ENCODE measurements at places on chromosomes 13 and 19.

GRCh38 chr19:58229255-58229639 is 533 bp downstream of the ZNF544 start:
- DNase-seq: no peak

DNA sequence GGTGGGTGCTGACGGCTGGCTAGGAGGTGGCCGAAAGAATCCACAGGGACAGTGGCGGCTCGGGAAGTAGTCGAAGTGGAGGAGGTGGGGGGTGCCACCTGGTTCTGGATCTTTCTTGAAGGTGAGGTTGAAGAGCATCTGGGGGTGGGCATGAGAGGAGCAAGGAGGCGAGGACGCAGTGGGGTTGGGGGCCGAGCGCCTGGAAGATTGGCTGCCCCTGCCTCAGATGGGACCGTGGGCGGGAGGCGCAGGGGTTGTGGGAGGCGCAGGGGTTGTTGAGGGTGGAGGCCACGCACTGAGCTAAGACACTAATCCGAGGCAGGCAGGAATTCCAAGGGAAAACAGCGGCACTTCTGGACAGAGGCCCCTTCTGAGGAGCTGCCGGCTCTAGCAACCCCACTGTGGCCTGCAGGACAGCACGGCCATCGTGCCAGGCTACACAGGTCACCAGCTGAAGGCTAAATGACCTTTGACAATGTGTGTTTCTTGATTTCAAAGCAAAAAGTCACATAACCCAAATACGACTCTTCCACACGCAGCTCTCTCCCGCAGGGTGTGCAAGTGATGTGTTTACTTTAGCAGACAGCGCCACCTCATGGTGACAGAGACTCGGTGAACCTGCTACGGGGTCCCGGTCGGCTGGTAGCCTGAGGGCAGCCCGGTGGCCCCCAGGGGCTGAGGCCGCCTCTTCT is 44.1 kb upstream of the RANBP3 start:
- DNase-seq: no peak

- no peak for DNase-seq
Measured at GRCh38 chr19:13034636-13035035, 39.4 kb downstream of the NFIX start.

DNA sequence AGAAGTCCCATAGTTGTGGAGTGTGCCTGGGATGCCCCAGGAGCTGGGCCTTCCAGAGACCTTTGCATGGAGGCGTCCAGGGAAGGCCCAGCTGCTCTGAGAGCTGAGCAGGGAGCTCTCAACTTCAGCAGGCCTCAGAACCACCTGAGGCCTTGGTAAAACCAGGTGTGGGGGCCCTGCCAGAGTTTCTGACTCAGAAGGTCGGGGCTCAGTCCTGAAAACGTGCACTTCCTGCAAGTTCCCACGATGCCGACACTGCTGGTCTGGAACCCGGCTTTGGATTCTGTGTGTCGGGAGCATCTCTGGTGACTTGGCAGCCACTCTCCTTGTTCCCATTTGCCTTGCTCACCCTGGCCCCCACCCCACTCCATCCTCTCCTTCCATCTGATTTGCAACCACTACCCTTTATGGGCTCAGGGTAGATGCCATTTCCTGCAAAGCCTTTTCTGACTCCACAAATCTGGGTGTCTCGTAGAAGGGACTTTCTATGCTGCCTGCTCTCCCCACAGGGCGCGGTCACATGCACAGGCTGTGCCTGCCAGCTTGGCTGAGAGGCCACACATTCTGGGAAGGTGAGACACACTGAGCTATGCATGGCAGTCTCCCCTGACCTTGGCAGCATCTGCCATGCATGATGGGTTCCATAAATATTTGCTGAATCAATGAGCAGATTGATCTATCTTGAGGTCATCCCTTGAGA is 244.7 kb downstream of the COL4A1 start:
- DNase-seq: no peak

GRCh38 chr19:18735324-18735723 is 51.8 kb downstream of the CRTC1 start:
- no peak for DNase-seq
